C1 segment of cervical spinal cord (tissue), 14 donors: ENCODE measurements at places on chromosomes 5 and 9.

DNA sequence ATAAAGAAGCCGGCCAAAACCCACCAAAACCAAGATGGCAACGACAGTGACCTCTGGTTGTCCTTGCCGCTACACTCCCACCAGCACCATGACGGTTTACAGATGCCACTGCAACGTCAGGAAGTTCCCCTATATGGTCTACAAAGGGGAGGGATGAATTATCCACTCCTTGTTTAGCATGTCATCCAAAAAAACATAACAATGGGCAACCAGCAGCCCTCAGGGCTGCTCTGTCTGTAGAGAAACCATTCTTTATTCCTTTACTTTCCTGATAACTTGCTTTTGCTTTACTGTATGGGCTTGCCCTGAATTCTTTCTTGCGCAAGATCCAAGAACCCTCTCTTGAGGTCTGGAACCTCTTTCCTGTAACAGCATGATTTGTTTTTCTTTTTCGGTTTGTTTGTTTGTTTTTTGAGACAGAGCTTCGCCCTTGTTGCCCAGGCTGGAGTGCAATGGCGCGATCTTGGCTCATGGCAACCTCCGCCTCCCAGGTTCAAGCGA is 2.0 kb upstream of the UAP1L1 start:
- no peak for DNase-seq

- no peak for DNase-seq
These were observed 10.1 kb downstream of the HRH2 start for GRCh38 chr5:175668006-175668405.

- no peak for DNase-seq
These were observed 499.8 kb upstream of the GRIA1 start for GRCh38 chr5:152990649-152991048.

GRCh38 chr5:41457094-41457493 is 53.3 kb downstream of the PLCXD3 start:
- no peak for DNase-seq

DNA sequence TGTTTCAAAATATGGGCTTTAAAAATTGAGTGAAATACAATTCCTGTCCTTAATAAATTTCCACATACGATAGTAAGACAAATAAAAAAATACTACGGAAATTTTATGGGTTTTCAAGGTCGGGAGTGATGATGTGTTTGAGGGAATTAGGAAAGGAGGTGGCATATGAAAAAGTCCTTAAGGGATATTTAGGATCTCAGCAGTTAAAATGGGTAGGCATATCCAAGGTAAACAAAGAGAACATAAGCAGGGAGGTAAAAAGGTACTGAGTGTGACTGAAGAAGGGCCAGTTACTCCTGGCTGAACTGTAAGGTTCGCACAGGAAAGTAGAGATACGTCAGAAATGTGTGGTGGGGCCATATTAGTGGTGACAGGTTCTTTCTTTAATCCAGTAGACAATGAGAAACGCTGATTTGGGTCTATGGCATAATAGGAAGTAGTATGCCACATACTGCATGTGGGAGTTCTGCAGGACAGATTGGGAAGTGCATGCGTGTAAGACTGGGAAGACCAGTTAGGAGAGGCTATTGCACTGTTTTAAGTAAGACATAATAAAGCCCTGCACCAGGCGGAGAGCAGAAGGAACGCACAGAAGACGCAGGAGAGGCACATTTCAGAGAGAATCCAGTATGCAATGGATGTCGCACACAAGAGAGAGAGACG is 937 bp upstream of the HMGCR start:
- peak; percentile 83 for DNase-seq

DNA sequence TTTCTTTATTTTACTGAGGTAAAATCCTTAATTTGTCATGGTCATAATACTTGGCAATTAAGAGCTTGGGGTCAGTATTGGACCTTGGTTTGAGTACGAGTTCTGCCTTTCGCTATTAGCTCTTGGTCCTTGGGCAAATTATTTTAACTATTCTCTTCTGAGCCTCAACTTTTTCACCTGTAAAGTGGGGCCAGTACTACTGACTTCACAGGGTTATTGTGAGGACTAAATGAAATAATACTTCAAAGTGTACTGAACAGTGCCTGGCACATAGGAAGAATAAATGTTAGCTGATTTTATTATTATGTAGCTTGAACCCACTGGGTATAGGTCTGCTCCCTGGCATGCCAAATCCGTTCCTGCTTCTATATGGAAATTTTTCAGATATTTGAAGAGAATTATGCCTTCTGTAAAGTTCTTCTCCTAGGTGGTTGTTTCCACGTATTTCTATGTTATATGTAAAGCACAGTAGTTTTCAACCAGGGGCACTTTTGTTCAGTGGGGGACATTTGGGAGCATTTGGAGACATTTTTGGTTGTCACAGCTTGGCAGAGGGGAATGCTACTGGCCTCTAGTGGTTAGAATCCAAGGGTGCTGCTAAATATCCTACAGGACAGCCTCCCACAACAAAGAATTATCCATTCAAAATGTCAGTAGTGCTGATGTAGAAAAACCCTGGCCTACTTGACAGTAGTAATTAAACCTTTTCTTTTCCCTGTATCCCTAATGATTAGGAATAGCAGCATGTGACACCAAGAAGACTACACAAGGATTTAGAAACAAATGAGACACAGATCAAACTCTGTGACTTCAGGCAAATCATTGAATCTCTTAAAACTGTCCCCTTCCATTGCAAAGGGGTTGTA is 4.5 kb downstream of the RCL1 start:
- no peak for DNase-seq

DNA sequence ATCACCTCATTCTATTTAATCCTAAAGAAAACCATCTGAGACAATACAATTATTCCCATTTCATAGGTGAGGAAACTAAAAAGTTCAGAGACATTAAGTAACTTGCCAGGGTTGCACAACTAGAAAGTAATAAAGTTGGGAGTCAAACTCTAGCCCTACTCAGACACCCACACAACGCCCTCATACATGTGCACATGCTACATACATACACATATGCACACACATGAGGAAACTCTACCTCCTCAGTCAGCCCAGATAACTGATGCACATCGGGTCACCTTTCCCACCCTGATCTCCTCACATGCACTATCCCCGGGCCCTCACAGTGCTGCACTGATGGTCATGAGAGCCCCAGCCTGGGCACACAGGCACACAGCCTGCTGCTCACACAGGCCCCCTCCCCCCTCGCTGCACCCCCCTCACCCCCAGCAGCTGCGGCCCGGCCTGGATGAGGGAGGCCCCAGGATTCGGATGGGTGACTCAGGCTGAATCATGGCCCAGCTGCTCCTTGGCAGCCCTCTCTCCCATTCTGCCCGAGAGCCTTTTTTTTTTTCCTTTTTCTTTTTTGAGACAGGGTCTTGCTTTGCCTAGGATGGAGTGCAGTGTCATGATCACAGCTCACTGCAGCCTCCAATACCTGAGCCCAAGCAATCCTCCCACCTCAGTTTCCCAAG is 5.0 kb upstream of the GPRIN1 start:
- no peak for DNase-seq
